ENCODE measurements at places on chromosomes 11 and 22. TPM values are rescaled to one million over a fixed set of nuclear protein-coding genes. Genes with fewer than 3 reads are reported as not detected.

TRMU gene
- total RNA-seq: 59.6 TPM

POU2AF2 gene
- not detected for total RNA-seq

NRIP3 gene
- 0.39 TPM for total RNA-seq

DDTL gene
- 5.0 TPM for total RNA-seq

VPREB3 gene
- total RNA-seq: 103 TPM

SYCE3 gene
- total RNA-seq: not detected

RAB39A gene
- 10.2 TPM for total RNA-seq

NRXN2 gene
- 2.2 TPM for total RNA-seq

IRF7 gene
- 81.4 TPM for total RNA-seq

TRIM66 gene
- 22.8 TPM for total RNA-seq

NLRP6 gene
- 5.0 TPM for total RNA-seq

NPAS4 gene
- total RNA-seq: not detected

ABTB2 gene
- total RNA-seq: 2.9 TPM

CPT1B gene
- 31.0 TPM for total RNA-seq

HTR3A gene
- total RNA-seq: 1.3 TPM

OR6X1 gene
- not detected for total RNA-seq

CTSC gene
- total RNA-seq: 227 TPM

PATE2 gene
- not detected for total RNA-seq

FDXACB1 gene
- 3.1 TPM for total RNA-seq

GDPD5 gene
- total RNA-seq: 123 TPM

LINC01488 gene
- not detected for total RNA-seq

METTL15 gene
- total RNA-seq: 17.3 TPM

ELF5 gene
- total RNA-seq: 8.8 TPM

EHBP1L1 gene
- total RNA-seq: 204 TPM

CD248 gene
- total RNA-seq: 10.3 TPM

KRTAP5-2 gene
- total RNA-seq: not detected

ZP1 gene
- not detected for total RNA-seq

JOSD1 gene
- 31.6 TPM for total RNA-seq

NAV2 gene
- total RNA-seq: 4.9 TPM

P4HA3 gene
- not detected for total RNA-seq

SAA1 gene
- total RNA-seq: 1.8 TPM

SMTNL1 gene
- not detected for total RNA-seq

SMC1B gene
- total RNA-seq: not detected

DLG2 gene
- total RNA-seq: 9.4 TPM

DEUP1 gene
- total RNA-seq: not detected

MRGPRE gene
- total RNA-seq: 0.41 TPM

LGALS12 gene
- 3.3 TPM for total RNA-seq

OR5B21 gene
- 2.6 TPM for total RNA-seq

OR8G5 gene
- not detected for total RNA-seq

BEST1 gene
- 11.7 TPM for total RNA-seq

TOLLIP gene
- 45.9 TPM for total RNA-seq

B3GAT1 gene
- 4.0 TPM for total RNA-seq

CNIH2 gene
- total RNA-seq: not detected
